CD4-positive, CD25-positive, alpha-beta regulatory T cell (primary cell): ENCODE measurements at places on chromosomes 4 and X.

DNA sequence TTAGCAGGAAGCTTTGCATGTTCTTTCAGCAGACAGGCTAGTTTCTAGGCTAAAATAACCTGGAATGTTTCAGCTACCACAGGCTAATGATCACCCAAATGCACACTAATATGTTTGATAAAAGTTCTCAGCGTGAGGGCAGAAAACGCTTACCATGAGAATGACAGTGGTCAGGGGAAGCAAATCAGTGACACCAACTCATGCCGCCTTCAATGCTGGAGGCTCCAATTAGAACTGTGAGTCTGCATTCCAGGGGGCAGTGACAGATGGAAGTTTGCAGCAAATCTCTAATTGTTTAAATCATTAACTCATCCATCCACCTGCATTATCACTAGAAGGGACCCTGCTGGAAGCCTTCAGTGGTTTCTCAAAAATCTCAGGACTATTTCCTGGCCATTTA is 43.2 kb downstream of the ANOS1 start:
- no peak for DNase-seq

GRCh38 chr4:180695851-180696250 is 1547.4 kb upstream of the TENM3 start:
- DNase-seq, result no peak

- no peak for DNase-seq
Observed at GRCh38 chr4:130403221-130403620, 1307.3 kb downstream of the C4orf33 start.

DNA sequence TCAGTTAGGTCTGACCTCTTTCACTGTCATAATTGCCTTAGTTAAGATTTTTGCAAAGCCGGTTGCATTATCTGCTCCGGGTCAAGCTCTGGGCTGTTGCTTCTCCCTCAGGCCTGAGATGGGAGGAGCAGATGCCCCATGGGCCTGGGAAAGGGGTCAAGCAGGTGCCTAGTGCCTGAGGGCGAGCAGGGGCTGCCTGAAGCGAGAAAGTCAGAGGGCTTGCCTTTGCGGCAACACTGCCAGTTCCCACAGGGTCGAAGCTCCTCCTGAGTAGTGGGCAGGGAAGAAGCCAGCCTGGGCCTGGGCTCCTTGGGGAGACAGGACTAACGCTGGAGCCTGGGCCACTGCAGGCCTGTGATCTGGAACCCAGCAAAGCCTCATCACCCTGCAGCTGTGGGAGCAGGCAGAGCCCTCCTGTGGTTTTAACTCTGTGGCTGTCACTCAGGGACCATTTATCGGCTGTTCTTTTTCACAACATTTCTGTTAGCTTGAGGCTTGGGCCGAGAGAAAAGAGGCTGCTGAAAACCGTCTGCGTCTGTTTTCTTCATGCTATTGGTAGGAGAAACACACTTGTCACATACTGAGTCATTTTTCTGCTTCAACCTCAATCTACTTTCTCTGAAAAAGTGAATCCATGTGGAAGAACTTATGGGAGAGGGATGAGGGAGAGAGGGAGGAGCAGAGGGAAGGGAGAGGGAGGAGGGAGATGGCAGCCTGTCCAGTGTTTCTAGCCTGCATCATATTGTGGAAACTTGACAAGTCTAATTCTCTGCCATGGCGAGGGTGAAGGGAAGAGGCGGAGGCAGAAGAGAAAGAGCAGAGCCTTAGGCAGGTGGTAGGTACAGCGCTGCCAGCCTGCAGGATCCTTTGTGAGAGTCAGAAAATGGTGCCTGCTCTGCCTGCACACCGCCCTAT is 68.4 kb downstream of the RHOH start:
- DNase-seq, result peak; percentile 25

GRCh38 chrX:17521871-17522693 is 147.1 kb downstream of the NHS start:
- DNase-seq, result no peak

DNA sequence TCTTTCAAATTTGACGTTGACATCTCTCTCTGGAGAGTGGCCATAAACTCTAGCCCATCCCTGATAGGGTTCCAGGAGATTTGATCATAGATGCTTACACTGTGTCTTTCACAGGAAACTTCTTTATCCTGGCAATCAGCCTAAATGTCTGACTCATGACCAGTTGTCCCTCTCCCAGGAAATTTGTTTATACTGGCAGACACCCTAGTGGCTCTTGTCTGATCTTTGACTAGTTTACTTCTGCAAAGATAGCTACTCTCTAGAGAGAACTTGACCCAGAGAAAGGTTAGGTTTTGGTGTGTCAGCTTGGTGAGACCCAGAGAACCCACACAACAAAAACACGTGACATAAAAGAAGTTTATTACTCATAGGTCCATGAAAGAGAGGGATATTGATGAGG is 509.8 kb downstream of the CENPC start:
- DNase-seq, result no peak

- no peak for DNase-seq
Observed at GRCh38 chr4:52833941-52834525, 28.1 kb upstream of the RASL11B start.

DNA sequence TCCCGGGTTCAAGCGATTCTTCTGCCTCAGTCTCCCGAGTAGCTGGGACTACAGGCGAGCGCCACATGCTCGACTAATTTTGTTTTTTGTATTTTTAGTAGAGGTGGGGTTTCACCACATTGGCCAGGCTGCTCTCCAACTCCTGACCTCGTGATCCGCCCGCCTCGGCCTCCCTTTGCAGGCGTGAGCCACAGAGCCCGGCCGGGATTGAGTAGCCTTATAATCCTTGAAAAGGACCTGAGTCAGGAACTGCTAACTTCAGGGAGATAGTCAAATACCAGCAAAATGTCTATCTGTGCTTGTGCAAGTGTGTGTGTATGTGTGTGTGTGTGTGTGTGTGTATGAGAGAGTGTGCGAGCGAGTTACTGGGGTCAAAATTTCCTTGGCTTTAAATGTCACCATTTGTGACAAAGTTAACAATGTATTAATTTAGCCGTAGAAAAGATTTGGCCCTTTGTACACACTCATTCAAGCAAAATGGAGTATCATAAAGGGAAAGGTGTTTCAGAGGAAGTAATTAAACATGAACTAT is 1.8 kb upstream of the KDM6A start:
- no peak for DNase-seq
